HS-27A (cell line): ENCODE measurements at places on chromosomes 7 and 10.

GRCh38 chr7:47347346-47347745, 234.6 kb downstream of the TNS3 start:
- no peak for DNase-seq

- no peak for DNase-seq
Observed at GRCh38 chr7:128032605-128033235, 1.5 kb upstream of the LRRC4 start.

- DNase-seq = no peak
Observed at GRCh38 chr10:22435650-22436049, 90.4 kb downstream of the SPAG6 start.

GRCh38 chr10:77571490-77571889, 66.1 kb downstream of the KCNMA1 start:
- no peak for DNase-seq

GRCh38 chr7:50308203-50308531, 3.7 kb downstream of the IKZF1 start:
- no peak for DNase-seq
